ENCODE measurements at places on chromosomes 12 and 14. TPM values are rescaled to one million over a fixed set of nuclear protein-coding genes. Genes with fewer than 3 reads are reported as not detected.
A peak's percentile ranks its signal among the peaks of the same experiment; 100 is the strongest.

GRCh38 chr14:58491593-58491992 lies 64.1 kb downstream of the KIAA0586 start:
- H3K4me3 ChIP-seq: no peak overlapping the region
- H3K36me3 ChIP-seq: peaks cover 65% of the 10 kb centered on the region
- H3K4me1 ChIP-seq: no peaks in the 10 kb centered on the region
- no peak overlapping the region for H3K27ac ChIP-seq

DNA sequence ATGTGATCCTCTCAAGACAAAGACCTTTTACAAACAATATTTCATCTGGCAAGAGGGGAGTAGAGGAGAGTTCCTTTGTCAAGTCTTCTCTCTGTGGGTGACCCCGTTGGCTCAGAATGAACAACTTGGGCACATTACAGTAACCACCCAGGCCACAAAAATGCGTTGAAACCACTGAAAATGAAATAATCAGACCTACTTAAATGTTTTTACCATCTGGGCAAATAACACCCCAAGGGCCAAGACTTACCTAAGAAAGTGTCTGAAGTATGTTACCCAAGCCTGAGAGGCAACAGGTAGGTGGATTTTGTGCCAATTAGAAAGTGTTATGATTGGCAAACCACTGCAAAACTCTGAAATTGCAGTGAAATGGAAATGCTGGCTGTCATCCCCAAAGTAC lies 1.3 kb downstream of the TC2N start:
- no peak for DNase-seq
- peak overlapping the region; percentile 36 for H3K27ac ChIP-seq
- peaks cover 21% of the 10 kb centered on the region for H3K4me1 ChIP-seq
- H3K36me3 ChIP-seq: peaks cover 17% of the 10 kb centered on the region
- no peaks in the 10 kb centered on the region for H3K27me3 ChIP-seq
- peak overlapping the region; percentile 29 for H3K4me3 ChIP-seq

ASB2 gene
- total RNA-seq: 2.4 TPM

GRCh38 chr12:4685317-4685716 lies 34.9 kb upstream of the GALNT8 start:
- H3K4me1 ChIP-seq: no peaks in the 10 kb centered on the region
- peaks cover 75% of the 10 kb centered on the region for H3K36me3 ChIP-seq
- no peak overlapping the region for H3K4me3 ChIP-seq
- no peaks in the 10 kb centered on the region for H3K27me3 ChIP-seq

CPNE6 gene
- total RNA-seq: not detected

TSPAN11 gene
- 9.1 TPM for total RNA-seq

KRT2 gene
- not detected for total RNA-seq

GRCh38 chr12:113797535-113797868 lies 168.6 kb downstream of the RBM19 start:
- no peak overlapping the region for H3K27ac ChIP-seq
- no peak overlapping the region for H3K4me3 ChIP-seq
- DNase-seq: no peak
- no peaks in the 10 kb centered on the region for H3K27me3 ChIP-seq
- H3K36me3 ChIP-seq: no peaks in the 10 kb centered on the region

GRCh38 chr12:42568952-42569915 lies 20.3 kb downstream of the PRICKLE1 start:
- no peak overlapping the region for H3K27ac ChIP-seq
- DNase-seq: no peak
- no peaks in the 10 kb centered on the region for H3K36me3 ChIP-seq
- no peaks in the 10 kb centered on the region for H3K27me3 ChIP-seq
- H3K4me1 ChIP-seq: peaks cover 19% of the 10 kb centered on the region

DNA sequence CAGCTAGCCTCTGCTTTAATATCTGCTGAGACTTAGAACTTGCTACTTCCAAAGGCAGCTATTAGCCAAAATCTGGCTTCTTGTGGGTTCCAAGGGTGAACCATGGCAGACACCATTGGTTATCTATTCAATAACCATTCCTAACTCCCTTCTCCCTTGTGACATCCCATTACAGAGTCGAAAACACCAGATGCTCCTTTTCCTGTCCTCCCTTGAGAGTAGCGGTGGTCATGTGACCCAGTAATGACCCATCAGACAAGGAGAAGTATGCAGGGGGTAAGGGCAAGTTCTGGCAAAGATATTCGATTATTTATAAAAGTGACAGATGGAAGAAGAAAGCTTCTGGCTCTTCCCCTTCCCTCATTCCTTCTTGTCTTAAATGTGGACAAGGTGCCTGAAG lies 20.1 kb downstream of the TGFB3 start:
- peaks cover 50% of the 10 kb centered on the region for H3K36me3 ChIP-seq
- DNase-seq: no peak
- H3K27me3 ChIP-seq: no peaks in the 10 kb centered on the region
- no peak overlapping the region for H3K27ac ChIP-seq
- no peaks in the 10 kb centered on the region for H3K4me1 ChIP-seq

RBP5 gene
- 1.1 TPM for total RNA-seq

GNPTAB gene
- 59.2 TPM for total RNA-seq

FAIM2 gene
- total RNA-seq: 2.9 TPM

KIF26A gene
- 4.4 TPM for total RNA-seq

SDSL gene
- total RNA-seq: 12.8 TPM

- H3K4me3 ChIP-seq: no peak overlapping the region
- no peak overlapping the region for H3K27ac ChIP-seq
- H3K36me3 ChIP-seq: no peaks in the 10 kb centered on the region
- H3K27me3 ChIP-seq: no peaks in the 10 kb centered on the region
- DNase-seq: no peak
- no peaks in the 10 kb centered on the region for H3K4me1 ChIP-seq
These were observed 20.1 kb upstream of the PLEK2 start for GRCh38 chr14:67432050-67432564.

RAN gene
- 300 TPM for total RNA-seq

- H3K27me3 ChIP-seq: no peaks in the 10 kb centered on the region
- no peaks in the 10 kb centered on the region for H3K4me1 ChIP-seq
- no peak for DNase-seq
- H3K36me3 ChIP-seq: no peaks in the 10 kb centered on the region
- no peak overlapping the region for H3K4me3 ChIP-seq
These were observed 110.9 kb downstream of the FSCB start for GRCh38 chr14:44396226-44396625.

- H3K4me3 ChIP-seq: peak overlapping the region; percentile 5
- no peaks in the 10 kb centered on the region for H3K27me3 ChIP-seq
- H3K36me3 ChIP-seq: peaks cover 27% of the 10 kb centered on the region
- peak overlapping the region; percentile 43 for H3K27ac ChIP-seq
- DNase-seq: no peak
These were observed 32.8 kb downstream of the SH2B3 start for GRCh38 chr12:111438481-111438880.

DNA sequence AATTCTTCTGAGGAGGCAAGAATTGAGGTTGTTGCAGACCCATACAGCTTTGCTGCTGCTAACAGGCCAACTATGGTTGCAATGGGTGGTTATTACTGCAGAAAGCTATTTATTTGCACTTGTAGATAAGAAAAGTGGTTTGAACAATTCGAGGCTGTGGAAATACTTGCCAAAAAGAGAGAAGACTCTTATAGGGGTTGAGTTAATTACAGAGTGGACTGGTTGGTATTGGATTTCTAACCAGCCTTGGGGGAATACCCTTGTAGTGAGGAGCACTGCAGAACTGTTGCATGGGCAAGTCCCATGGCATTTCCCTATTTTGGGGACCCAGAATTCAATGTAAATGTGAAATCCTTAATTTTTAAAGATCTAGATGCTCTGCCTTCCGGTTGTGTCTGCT lies 120.5 kb downstream of the KCNMB4 start:
- H3K36me3 ChIP-seq: no peaks in the 10 kb centered on the region
- no peak overlapping the region for H3K27ac ChIP-seq
- no peak for DNase-seq
- H3K4me3 ChIP-seq: no peak overlapping the region
- H3K27me3 ChIP-seq: no peaks in the 10 kb centered on the region

- no peak overlapping the region for H3K27ac ChIP-seq
- H3K27me3 ChIP-seq: no peaks in the 10 kb centered on the region
- DNase-seq: no peak
- H3K4me1 ChIP-seq: no peaks in the 10 kb centered on the region
- H3K4me3 ChIP-seq: no peak overlapping the region
These were observed 42.2 kb upstream of the NAV3 start for GRCh38 chr12:77788231-77789168.

DNA sequence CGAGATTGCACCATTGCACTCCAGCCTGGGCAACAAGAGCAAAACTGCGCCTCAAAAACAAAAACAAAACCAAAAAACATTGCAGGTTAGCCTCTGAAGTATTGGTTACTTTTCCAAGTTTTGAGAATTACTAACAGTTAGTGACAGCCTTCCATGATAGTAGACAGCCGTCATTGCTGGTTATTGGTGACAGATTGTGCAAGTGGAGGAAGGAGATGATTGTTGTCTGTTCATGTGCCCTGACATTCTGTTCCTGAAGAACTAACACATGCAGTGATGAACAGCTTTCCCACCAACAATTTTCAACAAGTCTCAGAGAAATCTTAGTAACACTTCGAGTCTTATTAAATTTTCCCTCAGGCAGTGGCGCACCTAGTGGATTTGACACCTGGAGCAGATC lies 89.3 kb upstream of the NAP1L1 start:
- H3K4me1 ChIP-seq: no peaks in the 10 kb centered on the region
- H3K36me3 ChIP-seq: no peaks in the 10 kb centered on the region
- no peaks in the 10 kb centered on the region for H3K27me3 ChIP-seq

MOAP1 gene
- total RNA-seq: 30.3 TPM

GRCh38 chr14:65804439-65805112 lies 392.0 kb downstream of the FUT8 start:
- no peaks in the 10 kb centered on the region for H3K4me1 ChIP-seq
- no peaks in the 10 kb centered on the region for H3K36me3 ChIP-seq
- H3K4me3 ChIP-seq: no peak overlapping the region
- H3K27me3 ChIP-seq: no peaks in the 10 kb centered on the region
- no peak overlapping the region for H3K27ac ChIP-seq

PLEKHH1 gene
- total RNA-seq: 4.6 TPM

- no peaks in the 10 kb centered on the region for H3K27me3 ChIP-seq
- no peak overlapping the region for H3K27ac ChIP-seq
- H3K4me3 ChIP-seq: no peak overlapping the region
- H3K4me1 ChIP-seq: no peaks in the 10 kb centered on the region
These were observed 23.6 kb downstream of the RFLNA start for GRCh38 chr12:124318278-124319020.

DHH gene
- total RNA-seq: 1.5 TPM

ANO2 gene
- total RNA-seq: 22.2 TPM

DNA sequence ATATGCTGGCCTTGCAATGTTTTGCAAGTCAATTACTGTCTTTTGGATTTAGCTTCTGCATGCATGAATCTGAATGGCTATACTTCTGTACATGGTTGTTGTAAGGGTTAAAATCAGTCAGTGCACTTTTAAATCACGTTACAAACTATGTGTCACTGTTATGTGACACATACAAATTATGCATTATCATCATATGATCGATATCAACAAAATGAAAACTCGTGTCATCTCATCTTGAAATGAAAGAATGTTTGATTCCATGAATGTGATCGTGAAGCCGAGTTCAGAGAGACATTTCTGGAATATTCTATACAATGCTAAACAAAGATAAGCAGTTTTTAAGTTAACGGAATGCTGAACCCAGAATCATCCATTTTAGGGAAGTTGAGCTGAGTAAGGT lies 116.5 kb downstream of the HMGA2 start:
- H3K36me3 ChIP-seq: no peaks in the 10 kb centered on the region
- H3K4me3 ChIP-seq: no peak overlapping the region
- no peaks in the 10 kb centered on the region for H3K27me3 ChIP-seq
- no peak overlapping the region for H3K27ac ChIP-seq
- no peak for DNase-seq

DNA sequence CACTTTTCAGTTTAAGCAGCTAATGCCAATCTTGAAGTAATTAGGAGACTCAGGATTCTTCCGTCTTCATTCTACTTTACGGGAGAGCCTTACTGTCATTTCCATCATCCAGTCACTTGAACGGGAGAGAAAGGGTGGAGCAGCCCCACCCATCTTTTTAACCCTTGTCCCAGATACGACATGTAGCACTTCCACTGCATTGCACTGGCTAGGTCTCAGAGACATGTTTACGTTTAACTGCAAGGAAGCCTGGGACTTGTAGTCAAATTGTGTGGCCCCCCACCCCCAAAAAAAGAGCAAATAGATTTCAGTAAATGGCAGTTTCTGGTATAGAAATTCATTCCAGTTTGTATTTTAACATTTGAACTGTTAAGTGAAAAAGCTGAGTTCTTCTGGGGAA lies 46.1 kb upstream of the SYT1 start:
- no peak overlapping the region for H3K27ac ChIP-seq
- H3K36me3 ChIP-seq: no peaks in the 10 kb centered on the region
- H3K4me1 ChIP-seq: no peaks in the 10 kb centered on the region
- H3K27me3 ChIP-seq: no peaks in the 10 kb centered on the region

- H3K27ac ChIP-seq: peak overlapping the region; percentile 85
- H3K4me1 ChIP-seq: peaks cover 73% of the 10 kb centered on the region
- DNase-seq: no peak
- no peaks in the 10 kb centered on the region for H3K36me3 ChIP-seq
These were observed 1.7 kb upstream of the SELPLG start for GRCh38 chr12:108635201-108635996.

GRCh38 chr12:124310178-124310577 lies 15.3 kb downstream of the RFLNA start:
- no peak overlapping the region for H3K4me3 ChIP-seq
- H3K27me3 ChIP-seq: no peaks in the 10 kb centered on the region
- H3K36me3 ChIP-seq: no peaks in the 10 kb centered on the region
- no peaks in the 10 kb centered on the region for H3K4me1 ChIP-seq

DNA sequence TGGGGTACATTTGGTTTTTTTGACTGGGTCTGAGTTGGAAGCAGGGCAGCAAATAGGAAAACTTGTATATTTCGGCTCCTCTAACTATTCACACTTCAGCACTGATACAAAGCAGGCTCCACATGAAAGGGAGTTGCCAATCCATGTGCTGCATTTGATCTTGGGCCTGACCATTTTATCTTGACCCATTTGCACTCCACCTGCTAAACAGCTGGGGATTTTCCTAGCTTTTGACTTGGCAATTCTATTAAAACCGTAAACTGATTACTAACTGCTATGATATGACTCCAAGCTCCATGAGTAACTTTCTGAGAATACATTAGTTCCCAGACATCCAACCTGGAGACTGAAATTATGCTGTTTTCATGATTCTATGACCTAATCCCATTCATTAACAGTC lies 797.1 kb downstream of the BCL11B start:
- H3K4me3 ChIP-seq: no peak overlapping the region
- no peaks in the 10 kb centered on the region for H3K36me3 ChIP-seq
- no peak overlapping the region for H3K27ac ChIP-seq
- DNase-seq: no peak
- no peaks in the 10 kb centered on the region for H3K4me1 ChIP-seq

DNA sequence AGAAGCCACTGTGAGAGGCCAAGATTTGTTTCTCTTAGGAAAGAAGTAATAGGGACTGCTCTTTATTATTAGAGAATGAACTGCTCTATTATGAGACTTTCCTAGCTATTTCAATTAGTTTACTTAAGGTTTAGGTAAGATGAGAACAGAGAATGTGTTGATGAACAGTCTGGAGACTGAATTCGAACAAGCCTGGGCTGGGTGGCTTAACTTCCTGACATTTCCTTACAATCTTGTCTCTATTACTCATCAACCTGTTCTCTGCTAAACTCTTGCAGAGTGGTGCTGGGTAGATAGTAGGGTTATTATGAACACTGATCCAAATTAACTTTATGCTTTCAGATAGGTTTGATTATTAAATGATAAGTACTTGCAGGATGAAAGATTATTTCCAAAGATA lies 31.2 kb downstream of the SLC15A5 start:
- no peaks in the 10 kb centered on the region for H3K36me3 ChIP-seq
- H3K4me3 ChIP-seq: no peak overlapping the region
- no peaks in the 10 kb centered on the region for H3K4me1 ChIP-seq
- H3K27me3 ChIP-seq: no peaks in the 10 kb centered on the region

Measured in lower lobe of right lung (tissue), 2 donors.